ENCODE measurements at places on chromosomes 6 and 20. TPM values are rescaled to one million over a fixed set of nuclear protein-coding genes. Genes with fewer than 3 reads are reported as not detected.

DNA sequence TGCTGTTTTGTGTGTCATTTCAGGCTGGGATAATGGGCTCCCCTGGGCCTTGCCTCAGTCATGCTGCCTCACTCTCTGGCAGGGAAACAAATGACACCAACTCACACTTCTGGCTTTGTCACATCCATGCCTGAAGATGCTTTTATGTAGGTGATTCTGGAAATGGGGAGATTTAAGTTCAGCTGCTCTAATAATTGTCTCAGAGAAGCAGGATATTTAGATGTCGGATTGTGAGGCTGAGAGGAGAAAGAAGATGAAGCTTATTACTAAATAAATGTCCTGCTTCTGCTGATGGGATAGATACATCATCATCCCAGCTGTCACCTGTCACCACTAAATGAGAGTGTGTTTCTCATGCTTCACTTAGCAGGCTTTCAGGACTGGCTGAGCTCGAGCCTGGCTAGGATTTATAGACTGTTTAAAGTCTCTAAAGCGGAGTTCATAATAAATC lies 480.2 kb upstream of the SPTLC3 start:
- no peak for DNase-seq

GRCh38 chr6:69820018-69820417 lies 23.2 kb upstream of the LMBRD1 start:
- no peak for DNase-seq

GRCh38 chr6:89440200-89440599 lies 7.2 kb downstream of the ANKRD6 start:
- no peak for DNase-seq

DNA sequence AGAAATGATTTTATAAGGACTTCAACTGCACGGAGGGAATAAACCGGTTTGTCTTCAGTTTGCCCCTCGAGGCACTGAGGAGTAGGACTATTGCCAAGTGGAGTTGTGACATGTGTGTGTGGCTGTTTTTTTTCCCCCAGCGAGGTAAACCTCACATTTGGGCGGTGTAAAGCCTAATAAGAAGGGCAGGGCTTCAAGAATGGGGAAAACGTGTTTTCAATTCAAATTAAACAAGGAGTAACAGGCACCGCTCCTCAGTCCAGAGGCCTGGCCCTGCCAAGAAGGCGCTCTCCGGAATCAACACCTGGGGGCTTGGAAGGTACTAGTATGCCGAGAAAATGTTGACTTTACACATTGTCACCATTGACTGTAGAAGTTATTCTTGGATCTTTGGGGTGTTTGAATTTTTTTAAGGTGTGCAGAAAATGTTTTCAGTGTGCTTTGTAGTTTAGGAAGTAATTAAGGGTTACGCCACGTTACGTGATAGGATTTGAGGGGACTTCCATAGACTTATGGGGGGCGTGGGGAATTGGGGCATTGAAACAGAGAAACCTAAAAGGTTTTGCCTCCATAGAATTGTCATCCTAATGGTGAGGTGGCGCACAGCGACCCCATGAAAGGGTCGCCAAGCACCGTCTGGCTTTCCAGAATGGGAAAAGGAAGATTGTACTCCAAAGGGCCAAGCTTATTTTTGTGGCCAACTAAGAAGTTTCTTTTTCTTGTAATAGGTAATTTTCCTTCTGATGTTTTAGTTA lies 791 bp downstream of the ADGRG6 start:
- DNase-seq = no peak

- DNase-seq = no peak
Observed at GRCh38 chr6:167662881-167663205, 163.9 kb upstream of the AFDN start.

DNA sequence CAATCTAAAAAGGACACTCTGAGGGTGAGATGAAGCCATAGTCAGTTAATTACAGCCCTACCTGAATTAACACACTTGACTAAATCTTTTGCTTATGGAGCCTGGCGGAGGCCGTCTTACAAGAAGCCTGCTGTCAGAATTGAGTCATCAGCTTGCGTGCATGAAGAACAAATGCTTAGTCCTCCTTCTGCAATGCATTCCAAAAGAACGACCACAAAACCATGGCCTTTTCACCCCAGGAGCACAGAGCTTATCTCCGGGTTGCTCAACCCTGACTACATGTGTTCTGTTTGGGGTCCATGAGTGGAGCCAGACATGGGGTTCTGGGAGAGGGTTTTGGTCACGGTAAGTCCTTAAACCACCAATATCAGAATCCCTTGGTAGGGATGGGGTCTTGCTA lies 318.1 kb downstream of the CLIC5 start:
- DNase-seq = no peak

DNA sequence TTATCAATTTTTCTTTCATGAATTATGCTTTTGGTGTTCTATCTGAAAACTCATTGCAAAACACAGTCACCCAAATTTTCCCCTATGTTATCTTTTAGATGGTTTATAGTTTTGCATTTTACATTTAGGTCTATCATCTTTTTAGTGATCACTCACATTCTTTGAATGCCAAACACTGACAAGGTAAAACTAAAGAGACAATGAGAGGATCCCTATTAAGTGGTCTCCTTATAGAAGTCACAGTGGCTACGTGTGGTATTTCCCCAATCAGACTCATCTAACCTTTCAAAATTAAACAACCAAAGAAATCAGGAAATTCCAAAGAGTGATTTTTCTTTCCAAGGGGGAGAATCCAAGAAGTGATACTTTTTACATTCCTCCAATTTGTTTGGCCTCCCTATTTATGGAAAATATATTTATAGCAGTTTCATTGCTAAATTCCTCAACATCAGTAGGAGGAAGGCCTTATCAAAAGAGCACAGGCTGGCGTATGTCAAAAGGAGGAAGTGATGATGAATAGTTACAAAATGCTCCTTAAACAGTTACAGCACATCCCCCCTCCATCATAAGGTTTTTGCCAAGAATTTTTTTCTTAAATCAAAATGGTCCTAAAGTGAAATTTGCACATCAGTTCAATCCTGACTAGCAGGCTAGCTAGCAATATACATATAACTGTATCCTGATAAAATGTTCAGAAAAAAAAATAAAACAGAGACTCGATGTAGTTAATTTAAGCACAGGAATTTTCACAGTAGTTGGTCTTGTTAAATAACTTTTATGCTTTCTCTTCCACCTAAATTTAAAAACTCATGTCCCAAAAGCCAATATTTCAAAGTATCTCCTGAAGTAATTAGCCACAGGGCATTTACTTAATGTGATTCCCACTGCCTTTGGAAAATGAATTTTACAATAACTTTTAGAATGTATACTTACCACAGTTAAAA lies 76.2 kb upstream of the IPCEF1 start:
- DNase-seq = no peak

DNA sequence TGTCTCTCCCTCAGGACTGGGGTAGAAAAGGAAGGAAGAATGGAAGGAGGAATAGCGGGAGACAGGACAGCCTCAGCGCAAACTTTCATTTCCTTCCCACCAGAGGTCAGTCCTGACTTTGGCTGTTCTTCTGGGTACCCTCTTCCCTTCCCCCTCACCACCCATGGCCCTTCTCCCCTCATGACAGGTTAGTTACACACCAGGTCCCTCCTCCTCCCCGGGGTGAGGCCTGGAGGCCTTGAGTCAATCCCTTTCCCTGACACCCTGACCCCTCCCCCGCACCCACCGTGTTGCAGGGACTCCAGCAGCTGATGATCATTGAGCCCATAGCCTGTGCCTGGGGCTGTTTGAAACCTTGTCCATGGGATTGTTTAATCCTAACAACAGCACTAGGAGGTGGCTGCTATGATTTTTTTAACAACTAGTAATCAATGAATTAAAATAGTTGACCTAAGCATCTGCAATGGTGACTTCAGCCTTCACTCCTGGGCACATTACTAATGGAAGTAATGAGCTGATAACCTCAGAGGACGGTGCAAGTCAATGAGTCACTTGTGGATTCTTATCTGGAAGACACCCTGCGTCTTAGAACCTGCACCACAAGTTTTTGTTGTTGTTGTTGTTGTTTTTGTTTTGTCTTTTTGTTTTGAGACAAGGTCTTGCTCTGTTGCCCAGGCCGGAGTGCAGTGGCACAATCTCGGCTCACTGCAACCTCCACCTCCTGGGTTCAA lies 46.6 kb upstream of the CCDC167 start:
- DNase-seq = no peak

DNA sequence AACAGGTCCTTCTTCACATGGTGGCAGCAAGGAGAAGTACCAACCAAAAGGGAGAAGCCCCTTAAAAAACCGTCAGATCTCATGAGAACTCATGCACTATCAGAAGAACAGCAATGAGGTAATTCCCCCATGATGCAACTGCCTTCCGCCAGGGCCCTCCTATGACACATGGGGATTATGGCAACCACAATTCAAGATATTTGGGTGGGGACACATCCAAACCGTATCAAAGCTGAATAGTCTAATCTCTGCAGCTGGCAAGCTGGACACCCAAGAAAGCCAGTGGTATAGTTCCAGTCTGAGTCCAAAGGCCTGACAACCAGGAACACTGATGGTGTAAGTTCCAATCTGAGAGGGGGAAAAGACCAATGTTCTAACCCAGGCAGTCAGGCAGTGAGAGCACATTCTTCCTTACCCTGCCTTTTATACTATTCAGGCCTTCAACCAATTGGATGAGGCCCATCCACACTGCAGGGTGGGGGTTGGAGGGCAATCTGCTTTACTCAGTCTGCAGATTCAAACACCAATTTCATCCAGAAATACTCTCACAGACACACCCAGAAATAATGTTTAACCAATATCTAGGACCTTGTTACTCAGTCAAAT lies 17.9 kb upstream of the CNKSR3 start:
- no peak for DNase-seq

GRCh38 chr20:6663104-6663503 lies 104.4 kb upstream of the BMP2 start:
- DNase-seq = no peak

DNA sequence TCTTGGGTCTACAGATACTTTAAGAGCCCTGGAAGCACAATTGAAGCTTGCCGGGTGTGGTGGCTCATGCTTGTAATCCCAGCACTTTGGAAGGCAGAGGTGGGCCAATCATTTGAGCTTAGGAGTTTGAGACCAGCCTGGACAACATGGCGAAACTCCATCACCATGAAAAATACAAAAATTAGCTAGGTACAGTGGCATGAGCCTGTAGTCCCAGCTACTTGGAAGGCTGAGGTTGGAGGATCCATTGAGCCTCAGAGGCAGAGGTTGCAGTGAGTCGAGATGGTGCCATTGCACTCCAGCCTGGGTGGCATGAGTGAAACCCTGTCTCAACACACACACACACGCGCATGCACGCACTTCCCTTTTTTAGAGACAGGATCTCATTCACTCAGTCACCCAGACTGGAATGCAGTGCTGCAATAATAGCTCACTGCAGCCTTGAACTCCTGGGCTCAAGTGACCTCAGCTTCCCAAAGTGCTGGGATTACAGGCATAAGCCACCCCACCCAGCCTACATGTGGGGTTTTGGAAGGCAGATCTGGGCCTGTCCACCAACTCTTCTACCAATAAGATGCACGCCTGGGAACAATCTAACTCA lies 182.5 kb upstream of the JARID2 start:
- DNase-seq = no peak

DNA sequence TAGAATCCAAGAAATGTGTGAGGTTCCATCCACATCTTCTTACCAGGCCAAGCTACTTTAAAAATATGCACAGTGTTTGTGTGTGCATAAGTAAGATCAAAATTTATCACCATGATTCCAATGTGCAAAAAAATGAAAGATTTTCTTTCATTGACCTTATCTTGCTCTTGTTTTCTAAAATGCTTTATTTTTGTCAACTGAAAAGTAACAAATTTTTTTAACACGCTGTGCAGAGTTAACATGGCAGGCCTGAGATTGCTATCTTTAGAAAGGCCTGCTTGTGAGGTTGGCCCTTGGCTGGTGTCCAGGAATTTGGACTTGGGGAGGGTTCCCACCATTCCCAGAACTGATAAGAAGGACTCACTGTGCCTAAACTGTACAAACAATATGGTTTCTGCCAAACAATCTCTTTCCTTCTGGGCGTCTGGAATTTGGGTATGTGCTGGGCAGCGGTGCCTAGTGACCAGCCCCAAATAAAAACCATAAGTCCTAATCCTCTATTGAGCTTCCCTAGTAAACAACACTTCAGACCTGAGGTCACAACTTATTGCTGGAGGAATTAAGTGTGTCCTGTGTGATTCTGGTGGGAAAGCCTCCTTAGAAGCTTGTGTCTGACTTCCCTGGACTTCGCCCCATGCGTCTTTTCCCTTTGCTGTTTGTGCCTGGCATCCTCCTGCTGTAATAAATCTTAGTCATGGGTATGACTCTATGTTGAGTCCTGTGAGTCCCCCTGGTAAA lies 19.8 kb upstream of the MYLIP start:
- no peak for DNase-seq

Gene ECT2L
- 0.21 TPM for total RNA-seq
